ENCODE measurements at places on chromosomes 6 and 20.

GRCh38 chr6:84489598-84489997, 262.2 kb upstream of the CEP162 start:
- DNase-seq = no peak

GRCh38 chr6:14388371-14388770, 270.8 kb downstream of the CD83 start:
- no peak for DNase-seq

GRCh38 chr6:170143401-170144150, 147.3 kb downstream of the DLL1 start:
- no peak for DNase-seq

DNA sequence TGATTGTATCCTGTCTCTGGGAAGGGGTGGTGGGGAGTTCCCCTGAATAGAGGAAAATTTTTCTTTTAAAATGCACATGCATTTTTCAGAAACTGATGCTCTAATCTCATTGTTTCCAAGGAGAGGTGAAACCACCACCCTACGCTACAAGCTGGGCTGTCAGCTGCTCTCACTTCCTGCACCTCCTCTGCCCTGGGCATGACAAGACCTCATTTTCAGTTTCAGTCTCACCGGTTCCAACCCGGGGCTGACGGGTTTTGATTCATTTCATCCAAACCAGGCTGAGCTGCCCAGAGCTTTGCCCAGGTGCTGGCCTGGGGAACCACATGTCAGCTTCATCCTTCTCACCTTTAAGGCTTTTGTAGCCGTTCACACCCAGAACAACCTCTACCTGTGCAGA, 99.7 kb downstream of the EYA2 start:
- DNase-seq = peak; percentile 36

DNA sequence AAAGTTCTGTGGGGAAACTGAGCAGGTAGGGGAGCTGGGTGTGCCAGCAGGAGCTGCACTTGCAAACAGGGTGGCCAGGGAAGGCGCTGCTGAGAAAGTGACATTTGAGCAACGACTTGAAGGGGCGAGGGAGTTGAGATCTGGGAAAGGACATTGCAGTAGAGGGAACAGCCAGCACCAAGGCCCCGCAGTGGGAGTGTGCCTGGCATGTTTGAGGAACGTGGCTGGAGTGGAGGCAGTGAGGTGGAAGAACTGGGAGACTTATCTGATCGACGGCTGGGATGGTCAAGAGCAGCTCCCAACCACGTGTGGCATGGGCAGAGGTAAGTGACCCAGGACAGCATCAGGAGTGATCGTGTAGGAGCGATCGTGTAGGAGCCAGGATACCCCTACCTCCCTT, 77.3 kb downstream of the TOX2 start:
- DNase-seq = no peak

- DNase-seq = no peak
Observed at GRCh38 chr6:132392270-132392646, 9.0 kb downstream of the MOXD1 start.

- no peak for DNase-seq
Observed at GRCh38 chr20:5663396-5663795, 86.8 kb upstream of the SHLD1 start.

- DNase-seq = no peak
Observed at GRCh38 chr20:32929162-32929561, 70.4 kb downstream of the EFCAB8 start.

GRCh38 chr6:9140172-9140571, 704.8 kb upstream of the SLC35B3 start:
- no peak for DNase-seq

GRCh38 chr6:49088631-49089030, 374.4 kb downstream of the MMUT start:
- no peak for DNase-seq

DNA sequence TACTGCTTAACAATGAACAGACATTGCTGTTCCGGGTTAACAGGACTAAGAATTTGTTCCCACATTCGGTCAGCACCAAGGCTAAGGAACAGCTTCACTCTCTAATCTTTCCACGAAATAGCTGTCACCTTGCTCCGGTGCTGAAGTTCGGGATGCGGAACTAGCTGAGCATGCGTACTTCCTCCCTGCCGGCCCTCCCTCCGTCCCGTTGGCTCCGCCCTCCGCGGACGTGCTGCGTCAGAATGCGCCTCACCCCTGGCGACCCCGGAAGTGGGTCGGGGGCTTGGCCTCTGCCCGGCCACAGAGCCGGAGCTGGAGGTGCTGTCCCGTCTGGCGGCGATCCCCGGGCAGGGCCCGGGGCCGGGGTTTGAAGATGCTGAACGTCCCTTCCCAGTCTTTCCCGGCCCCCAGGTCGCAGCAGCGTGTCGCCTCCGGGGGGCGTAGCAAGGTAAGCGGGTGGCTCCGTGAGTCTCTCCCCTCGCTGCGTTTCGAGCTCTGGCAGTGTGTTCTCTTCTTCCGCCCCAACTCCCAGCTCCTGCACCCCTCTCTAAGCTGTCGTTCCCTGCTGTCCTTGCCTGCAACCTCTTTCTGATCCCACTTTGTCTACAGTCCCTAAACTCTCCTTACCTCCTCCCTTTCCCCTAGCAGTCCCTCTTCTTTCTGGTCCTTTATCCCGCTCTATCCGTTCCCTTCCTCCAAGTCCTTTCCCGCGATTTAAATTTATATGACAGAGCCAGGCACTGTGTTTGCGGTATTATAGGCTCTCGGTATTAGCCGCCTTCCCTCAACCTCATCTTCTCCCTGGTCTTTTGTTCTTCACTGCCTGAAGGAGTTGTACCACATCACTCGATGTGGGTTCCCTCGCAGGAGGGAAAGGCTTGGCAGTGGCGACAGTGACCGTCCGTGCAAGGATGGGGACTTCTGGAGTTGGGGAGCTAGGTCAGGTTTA, at the start of gene CYB5R4:
CYB5R4 (plus strand) TSS at position 280 of the 949 bp plus-strand sequence; CDS start at position 374, 94 bp downstream.
- peak; percentile 93 for DNase-seq

DNA sequence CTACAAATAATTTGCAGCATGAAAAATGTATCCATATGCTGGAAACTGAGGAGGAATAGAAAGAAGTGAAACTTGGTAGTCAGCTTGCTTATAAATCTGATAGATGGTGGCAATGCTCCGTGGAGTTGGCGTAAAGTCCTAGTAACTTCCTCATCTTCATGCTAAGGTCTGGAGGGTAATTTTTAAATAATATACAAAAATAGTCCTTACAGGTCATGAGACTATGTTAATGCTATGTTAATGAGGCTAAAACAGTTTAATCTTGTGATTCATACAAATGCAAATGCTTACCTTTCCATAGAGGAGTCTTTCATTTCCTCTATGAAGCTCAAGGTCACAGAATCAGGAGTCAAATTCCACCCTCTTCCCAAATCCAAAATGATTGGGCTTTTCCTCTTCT, 9.4 kb upstream of the CRIP3 start:
- DNase-seq = no peak

- DNase-seq = no peak
Observed at GRCh38 chr6:79468587-79468986, 68.6 kb downstream of the LCA5 start.

DNA sequence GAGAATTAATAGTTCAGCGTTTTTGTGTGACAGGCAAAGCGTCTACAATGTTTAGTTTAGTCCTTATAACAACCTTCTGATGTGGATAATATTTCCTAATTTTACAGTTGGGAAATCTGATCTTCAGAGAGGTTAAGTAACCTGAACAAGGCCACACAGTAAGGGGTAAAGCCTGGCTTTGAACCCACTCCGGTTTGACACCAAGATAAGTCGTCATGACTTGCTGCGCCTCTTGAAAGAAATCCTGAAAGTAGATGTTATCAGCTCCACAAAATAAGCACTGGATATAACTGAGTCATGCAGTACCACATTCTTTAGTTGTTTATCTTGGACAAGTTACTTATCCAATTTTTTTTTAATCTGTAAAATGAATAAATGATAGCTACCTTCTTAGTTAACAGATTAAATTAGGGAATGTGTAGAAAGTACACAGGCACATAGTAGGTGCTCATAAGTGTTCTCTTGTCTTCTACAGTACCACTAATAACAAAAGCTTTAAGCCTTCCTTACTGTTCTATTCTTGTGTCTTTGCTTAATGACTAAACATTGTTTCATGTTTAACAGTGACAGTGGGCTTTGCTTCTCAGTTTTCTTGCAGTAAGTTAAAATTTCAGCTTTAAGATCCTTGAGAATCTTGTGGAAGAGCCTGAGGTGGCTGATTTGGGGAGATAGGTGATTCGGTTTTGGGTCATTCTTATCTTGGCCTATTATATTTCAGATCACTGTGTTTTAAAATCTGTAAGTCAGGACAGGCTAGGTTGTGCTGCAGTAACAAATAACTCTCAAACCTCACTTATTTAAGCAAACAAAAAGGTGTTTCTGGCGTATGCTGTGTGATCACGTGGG, 2.1 kb downstream of the HIVEP1 start:
- DNase-seq = no peak

- no peak for DNase-seq
Observed at GRCh38 chr20:8647961-8648441, 420.9 kb upstream of the PLCB4 start.

GRCh38 chr6:136696783-136697364, 95.4 kb downstream of the MAP3K5 start:
- no peak for DNase-seq

DNA sequence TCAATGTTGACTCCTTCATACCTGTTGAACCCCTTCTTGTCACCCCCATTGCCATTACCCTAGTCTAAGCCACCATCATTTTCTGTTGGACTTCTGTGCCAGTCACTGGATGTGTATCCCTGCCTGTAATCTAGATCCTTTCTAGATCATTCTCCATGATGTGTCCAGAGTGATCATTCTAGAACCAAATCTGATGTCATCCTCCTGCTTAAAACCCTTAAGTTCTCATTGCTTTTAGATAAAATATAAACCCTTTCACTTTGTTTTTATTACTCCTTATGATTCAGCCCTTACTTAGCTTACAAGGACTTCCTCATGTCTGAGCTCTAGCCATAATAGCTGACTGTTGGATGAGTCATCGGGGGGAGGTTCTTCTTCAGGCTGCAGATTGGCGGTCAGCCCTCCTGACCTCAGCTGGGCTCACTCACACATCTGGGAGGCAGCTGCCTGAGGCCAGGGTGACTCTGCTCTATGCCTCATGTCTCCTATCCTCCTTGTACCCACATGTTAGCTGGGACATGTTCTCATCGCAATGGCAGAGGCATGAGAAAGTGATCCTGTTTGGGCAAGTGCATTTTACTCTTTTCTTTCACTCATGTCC, 287.6 kb downstream of the ESR1 start:
- DNase-seq = no peak

- no peak for DNase-seq
Observed at GRCh38 chr6:72328775-72329174, 293.1 kb upstream of the KCNQ5 start.

GRCh38 chr20:33191955-33192354, 24.0 kb downstream of the BPIFA2 start:
- DNase-seq = no peak

DNA sequence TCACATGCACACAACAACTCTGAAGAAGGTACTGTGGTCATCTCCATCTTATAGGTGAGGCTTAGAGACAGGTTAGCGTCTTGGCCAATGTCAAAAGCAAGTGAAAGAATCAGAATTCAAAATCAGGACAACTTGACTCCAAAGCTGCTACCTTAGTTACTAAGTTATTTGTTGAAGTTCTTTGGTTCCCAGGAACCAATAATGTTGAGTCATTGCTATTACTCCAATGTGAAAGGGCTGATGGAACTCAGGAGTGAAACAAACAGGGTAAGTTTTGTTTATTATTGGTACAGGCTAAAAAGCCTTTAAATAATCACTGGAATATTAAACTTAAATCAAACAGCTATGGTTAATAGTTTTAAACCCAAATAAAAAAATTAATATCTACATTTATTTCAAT, 111.1 kb downstream of the PDSS2 start:
- no peak for DNase-seq

GRCh38 chr6:6654599-6655575, 66.4 kb downstream of the LY86 start:
- DNase-seq = peak; percentile 17

- DNase-seq = no peak
Observed at GRCh38 chr6:12911427-12911826, 194.9 kb downstream of the PHACTR1 start.

- DNase-seq = no peak
Observed at GRCh38 chr6:139981768-139982181, 607.3 kb upstream of the CITED2 start.

GRCh38 chr20:52015155-52015554, 176.4 kb downstream of the ZFP64 start:
- DNase-seq = no peak

GRCh38 chr20:4548552-4548951, 173.2 kb upstream of the PRND start:
- no peak for DNase-seq

GRCh38 chr6:39706819-39707335, 18.3 kb downstream of the KIF6 start:
- DNase-seq = no peak

GRCh38 chr6:79064635-79065034, 13.4 kb downstream of the PHIP start:
- no peak for DNase-seq

- DNase-seq = no peak
Observed at GRCh38 chr6:129785047-129785755, 75.2 kb upstream of the ARHGAP18 start.

GRCh38 chr6:158908606-158909005, 89.4 kb upstream of the EZR start:
- no peak for DNase-seq

DNA sequence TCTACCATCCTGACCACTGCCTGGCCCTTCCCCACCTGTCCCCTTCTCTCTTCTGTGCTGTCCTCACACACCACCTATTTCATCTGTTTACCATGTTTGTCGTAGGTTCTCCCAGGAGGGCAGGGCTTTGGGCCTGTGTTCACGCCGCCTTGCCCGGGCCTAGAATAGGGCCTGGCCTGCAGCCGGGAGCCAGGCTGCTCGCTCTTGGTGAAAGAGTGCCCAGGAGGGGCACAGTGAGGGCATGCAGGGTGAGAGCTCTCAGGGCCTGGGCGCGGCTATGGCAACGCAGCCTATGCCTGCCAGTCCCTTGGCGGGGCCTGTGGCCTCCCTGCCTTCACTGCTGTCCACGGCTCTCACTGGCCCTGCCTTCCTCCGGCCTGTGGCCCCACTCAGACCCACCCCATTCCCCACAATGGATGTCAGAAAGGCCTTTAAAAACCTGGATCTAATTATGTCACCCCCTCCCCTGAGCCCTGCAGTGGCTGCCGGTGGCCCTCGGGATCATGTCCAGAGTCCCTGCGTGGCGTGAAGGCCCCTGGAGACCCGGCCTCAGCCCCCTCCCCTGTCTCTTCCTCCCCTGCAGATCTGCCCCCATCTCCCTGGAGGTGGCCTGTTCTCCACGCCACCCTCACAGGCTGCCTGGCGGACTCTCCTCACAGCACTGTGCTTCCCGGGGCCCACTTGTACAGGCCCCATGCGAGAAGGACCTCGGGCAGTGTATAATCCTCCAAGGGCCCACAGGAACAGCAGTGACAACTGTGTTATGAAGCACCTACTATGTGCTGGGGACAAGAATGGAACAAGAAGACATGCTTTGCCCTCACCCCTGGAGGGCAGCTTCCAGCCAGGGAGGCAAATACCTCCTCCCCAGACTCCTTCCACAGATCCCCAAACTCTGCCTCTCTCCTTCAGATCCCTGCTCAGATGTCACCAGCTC, 22.9 kb upstream of the NOL4L start:
- no peak for DNase-seq
